ENCODE measurements at places on chromosomes 1 and 21.

DNA sequence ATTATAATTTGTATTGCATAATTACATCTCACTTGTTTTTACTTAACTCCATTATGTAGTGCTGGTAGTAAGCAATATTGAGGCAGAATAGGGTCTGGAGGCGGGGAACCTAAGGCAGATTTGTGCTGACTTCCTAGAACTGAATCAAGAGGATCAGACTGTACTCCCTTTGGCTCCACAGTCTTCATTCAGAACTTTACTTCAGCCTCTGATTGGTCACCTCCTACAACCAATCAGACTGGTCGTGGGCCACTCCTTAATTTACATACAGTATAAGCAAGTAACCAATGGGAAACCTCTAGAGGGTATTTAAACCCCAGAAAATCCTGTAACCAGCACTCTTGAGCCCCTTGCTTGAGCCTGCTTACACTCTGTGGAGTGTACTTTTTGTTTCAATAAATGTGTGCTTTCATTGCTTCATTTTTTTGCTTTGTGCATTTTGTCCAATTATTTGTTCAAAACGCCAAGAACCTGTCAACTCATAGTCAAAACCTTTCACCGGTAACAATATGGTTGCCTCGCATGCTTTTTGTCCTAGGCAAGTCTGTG lies 31.6 kb downstream of the ZBTB8OS start:
- DNase-seq: no peak

- DNase-seq: no peak
These were observed 6.4 kb downstream of the GSTM5 start for GRCh38 chr1:109718495-109718894.

GRCh38 chr1:16246961-16247360 lies 10.0 kb upstream of the CPLANE2 start:
- DNase-seq: no peak

DNA sequence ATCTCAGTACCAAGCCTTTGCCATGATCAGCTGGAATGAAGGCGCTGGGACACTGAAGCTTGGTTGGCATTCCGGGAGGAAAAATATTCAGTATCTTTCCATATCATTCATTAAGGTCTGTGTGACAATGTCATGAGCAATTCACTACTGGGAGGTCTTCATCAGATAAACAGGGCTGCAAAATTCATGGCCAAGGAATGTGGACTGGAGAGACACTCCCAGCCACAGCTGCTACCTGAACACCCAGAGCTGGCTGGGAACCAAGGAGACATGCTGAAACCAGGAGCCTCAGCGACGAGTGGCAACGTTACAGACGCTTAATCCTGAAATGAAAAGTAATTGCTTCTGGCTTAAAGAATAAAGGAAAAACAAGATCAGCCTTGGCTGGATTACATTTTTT lies 30.6 kb upstream of the DDAH1 start:
- DNase-seq: no peak

DNA sequence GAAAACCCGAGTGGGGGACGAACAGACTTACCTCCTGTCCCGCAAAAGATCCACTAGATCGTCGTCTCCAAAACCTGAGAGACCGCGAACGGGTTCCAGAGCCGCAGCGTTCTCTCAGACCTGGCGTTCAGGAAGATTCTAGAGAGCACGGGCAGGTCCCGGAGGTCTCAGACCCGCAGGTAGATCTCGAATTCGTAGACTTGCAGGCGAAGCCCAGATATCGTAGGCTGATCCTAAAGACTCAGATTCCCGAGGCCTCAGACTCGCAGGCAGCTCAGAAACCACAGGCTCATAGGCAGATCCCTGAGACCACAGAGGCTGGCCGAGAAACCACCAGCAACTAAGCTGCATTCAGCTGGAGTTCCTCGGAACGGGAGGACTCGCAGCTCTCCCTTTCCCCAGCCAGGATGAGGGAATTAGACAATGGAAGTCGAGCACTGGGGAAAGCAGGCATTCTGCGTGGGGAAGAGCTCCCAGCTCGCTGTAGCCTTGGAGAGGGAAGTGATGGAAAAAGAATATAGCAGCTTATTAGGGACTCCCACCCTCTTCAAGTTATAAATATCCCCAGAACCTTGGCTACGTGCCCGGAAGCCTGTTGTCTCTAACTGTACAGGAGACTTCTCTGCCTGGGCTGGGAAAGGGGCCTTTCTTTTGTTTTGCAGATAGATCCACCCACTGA lies at the start of gene ZNF436:
Gene ZNF436, minus strand, starts transcription at position 502 of the 679 bp plus-strand sequence. CDS start 1,831 bp downstream, outside the sequence.
- peak; percentile 25 for DNase-seq

GRCh38 chr1:226887006-226887405 lies 16.6 kb downstream of the PSEN2 start:
- no peak for DNase-seq

All from T-helper 9 cell (primary cell).